NCI-H2107 (cell line): ENCODE measurements at places on chromosomes 13 and 19.

DNA sequence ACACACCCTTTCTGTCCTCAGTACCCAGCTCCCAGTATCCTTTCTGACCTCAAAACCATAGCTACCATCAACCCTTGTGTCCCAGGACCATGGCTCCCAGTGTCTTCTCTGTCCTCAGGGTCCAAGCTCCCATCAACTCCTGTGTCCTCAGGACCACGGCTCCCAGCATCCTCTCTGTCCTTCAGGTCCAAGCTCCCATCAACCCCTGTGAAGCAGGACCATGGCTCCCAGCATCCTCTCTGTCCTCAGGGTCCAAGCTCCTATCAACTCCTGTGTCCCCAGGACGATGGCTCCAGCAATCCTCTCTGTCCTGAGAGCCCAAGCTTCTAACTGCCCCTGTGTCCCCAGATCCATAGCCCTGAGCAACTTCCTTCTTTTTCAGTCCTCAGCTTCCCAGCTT lies 1.7 kb upstream of the CADM4 start:
- DNase-seq = no peak

DNA sequence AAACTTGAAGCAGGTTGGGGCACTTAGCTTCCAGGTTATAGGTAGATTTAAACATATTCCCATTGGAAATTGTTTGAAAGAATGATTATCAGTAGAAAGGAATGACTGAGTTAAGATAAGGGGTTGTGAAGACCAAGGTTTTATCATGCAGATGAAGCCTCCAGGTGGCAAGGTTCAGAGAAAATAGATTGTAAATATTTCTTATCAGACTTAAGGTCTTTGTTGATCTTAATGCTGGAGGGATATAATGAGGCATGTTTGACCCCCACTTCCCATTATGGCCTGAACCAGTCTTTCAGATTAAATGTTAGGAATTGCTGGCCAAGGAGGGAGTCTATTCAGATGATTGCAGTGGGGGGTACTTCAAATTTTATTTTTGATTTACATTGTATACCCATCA lies 1486.5 kb upstream of the PRR20A start:
- DNase-seq = no peak

DNA sequence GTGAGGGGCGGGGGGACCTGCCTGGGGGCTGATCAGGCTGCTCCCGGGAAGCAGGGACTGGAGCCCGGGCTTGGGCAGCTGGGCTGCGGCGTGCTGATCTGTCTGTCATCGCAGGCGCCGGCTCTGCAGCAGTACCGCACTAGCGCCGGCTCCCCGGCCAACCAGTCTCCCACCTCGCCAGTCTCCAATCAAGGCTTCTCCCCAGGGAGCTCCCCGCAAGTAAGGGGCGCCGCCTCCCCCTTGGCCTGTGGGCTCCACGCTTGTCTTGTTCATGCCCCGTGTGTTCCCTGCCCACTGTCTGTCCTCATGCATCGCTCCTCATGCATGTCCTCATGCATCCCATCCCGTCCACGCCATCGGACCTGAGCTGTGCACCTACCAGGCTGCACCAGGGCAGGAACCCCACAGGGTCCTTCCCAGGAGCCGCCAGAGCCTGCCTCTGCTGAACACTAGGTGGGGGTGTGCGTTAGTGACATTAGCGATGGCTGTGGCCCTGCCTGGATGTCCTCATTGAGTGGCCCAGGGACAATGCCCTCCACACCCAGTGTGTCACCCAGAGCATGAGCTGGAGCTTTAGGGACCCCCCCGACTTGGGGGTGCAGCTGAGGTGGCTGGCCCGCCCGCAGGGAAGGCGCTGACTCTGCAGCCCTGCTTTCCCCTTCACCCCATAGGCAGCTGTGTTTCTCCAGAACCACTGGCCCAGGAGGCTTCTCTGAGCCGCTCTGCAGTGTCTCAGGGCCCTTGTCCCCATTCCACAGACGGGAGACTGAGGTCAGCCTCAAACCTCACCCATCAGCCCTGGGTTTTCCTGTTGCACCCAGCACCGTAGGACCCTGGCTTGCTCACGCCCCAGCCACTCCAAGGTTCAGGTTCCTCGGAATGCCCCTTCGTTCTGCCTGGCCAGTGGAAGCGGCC lies 19.5 kb downstream of the COMP start:
- no peak for DNase-seq

DNA sequence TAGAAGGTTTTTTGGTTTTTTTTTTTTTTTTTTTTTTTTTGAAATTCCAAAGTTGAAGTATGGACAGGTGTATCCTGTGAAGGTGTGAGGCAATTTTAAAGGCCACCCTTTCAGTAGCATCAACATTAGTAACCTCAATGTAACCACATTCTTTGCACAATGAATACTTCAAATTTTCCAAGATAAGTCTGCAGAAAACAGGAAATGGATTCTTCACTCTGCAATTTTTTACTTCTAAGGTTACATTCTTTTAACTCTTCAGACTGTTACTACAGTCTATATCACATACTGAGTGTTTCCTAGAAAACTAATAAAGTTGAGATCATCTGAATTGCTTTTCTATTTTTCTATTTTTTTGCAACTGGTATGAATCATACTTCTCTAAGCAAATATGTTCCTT lies 569.0 kb upstream of the GPC6 start:
- DNase-seq = peak; percentile 3

DNA sequence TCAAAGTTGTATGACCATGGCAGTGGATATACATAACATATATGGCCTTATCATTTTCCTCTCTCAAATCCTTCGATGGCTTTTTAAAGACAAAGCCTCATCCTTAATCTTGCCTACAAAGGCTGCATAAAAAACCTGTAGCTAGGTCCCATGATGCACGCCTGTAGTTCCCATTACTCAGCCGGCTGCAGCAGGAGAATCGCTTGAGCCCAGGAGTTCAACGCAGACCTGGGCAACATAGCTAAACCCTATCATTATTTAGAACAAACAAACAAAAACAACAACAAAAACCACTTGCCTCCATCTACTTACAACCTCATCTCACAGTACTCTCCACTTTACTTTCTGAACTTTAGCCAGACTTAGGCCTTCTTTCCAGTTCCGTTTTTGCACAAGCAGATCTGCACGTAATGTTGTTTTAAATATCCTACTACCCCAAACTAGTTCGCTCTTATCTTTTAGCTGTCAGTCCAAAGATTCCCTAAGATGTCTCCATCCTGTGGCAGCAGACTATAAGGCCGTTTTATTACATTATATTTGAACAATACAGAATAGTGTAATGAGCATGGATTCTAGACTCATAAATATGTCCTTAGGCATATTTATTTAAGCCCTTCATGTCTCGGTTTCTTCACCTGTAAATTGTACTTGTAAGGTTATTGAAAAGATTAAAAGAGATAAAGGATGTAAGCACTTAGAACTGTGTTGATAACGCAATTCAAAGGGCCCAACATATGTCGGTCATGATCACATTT lies 969 bp upstream of the POMP start:
- DNase-seq = no peak

DNA sequence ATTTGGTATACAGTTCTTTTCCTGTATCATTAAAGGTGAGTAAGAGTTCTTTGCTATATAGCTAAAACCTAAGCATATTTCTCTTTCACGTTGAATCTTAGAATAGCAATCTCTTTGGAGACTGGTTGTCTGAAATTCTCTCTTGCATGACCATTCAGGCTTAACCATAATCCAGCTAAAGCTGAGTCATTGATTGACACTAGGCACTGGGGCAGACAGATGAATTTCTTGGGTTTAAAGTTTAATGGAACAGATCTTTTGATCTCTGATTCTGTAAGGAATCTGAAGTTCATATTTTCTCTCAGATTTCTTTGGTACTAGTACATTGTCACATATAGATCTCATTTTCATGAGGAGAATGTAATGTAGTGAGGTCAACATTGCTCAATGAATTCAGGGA lies 397.3 kb upstream of the MIR17HG start:
- no peak for DNase-seq

- no peak for DNase-seq
Measured at GRCh38 chr13:106349080-106349931, 186.2 kb downstream of the EFNB2 start.

DNA sequence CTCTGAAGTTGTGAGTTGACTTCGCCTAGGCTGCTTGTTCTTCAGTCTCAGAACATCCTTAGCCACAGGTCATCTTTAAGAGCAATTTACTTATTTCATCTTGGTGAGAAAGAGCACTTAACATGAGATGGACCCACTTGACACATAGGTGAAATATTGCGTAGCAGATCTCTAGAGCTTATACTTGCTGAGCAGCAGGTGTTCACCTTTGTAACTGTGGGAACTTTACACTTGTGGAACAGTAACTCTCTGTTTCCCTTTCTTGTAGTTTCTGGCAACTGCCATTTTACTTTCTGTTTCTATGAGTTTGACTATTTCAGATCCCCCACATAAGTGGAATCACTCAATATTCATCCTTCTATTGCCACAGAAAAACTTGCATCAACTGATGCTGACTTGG lies 95.7 kb downstream of the SLC10A2 start:
- no peak for DNase-seq

DNA sequence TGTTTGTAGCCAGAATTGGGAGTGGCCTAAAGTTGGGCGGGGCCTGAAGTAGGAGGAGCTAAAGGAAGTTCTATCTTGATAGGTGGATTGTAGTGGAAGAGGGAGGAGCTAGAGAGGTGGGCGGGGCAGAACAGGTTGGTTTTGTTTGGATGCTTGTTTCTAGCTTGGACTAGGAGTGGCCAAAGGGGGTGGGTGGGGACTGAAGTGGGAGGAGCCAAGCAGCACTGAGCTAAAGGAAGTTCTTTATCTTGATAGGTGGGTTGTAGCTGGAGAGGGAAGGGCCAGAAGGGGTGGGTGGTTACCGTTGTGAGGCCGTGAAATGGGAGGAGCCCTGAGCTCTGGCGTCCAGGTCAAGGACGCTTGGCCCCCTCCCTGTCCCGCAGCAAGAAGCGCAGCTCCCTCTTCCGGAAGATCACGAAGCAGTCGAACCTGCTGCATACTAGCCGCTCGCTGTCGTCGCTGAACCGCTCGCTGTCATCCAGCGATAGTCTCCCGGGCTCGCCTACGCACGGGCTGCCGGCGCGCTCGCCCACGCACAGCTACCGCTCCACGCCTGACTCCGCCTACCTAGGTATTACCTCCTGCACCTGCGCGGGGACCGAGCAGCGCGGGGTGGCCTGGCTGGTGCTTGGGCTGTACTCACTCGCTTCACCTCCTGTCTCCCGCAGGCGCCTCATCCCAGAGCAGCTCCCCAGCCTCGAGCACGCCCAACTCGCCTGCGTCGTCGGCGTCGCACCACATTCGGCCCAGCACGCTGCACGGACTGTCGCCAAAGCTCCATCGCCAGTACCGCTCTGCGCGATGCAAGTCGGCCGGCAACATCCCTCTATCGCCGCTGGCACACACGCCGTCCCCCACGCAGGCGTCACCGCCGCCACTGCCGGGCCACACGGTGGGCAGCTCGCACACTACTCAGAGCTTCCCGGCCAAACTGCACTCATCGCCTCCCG lies 8.0 kb downstream of the DNASE2 start:
- no peak for DNase-seq

- DNase-seq = no peak
Measured at GRCh38 chr19:18263324-18264136, 10.7 kb downstream of the IQCN start.

DNA sequence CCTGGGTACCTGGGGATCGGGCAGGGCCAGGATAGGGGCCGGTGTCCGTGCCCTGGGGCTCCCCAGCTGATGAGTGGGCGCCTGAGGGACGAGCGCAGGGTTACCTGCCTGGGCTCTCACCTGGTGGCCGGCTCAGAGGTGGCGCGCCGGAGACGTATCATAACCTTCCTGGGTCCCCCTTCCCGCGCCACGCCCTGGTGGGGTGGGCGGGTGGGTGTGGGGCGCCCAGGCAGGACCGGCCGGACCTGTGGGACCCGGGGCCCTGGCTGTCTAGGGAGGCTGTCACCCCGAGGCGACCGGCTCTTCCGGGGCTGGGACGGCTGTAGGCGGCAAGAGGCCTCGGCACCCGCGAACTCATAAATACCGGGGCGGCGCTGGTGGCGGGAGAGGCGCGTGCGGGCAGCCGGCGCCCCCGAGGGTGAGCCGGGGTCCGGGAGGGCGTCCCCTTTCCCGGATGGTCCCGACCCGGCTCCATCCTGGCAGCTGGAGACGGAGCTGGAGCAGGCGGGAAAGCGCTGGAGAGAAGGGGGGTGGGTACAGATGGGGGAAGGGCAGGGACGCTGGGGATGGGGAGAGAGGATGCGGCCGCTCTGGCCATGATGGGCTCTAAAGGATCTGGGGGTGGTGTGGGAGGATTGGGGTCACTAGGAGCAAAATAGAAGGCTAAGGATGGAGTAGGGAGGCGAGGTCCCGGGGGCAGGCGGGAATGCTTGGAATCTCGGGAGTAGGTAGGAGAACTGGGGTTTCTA lies at the start of gene ACP7:
ACP7 (plus strand) TSS at position 386 of the 749 bp plus-strand sequence. CDS start 902 bp downstream, outside the sequence.
- no peak for DNase-seq

DNA sequence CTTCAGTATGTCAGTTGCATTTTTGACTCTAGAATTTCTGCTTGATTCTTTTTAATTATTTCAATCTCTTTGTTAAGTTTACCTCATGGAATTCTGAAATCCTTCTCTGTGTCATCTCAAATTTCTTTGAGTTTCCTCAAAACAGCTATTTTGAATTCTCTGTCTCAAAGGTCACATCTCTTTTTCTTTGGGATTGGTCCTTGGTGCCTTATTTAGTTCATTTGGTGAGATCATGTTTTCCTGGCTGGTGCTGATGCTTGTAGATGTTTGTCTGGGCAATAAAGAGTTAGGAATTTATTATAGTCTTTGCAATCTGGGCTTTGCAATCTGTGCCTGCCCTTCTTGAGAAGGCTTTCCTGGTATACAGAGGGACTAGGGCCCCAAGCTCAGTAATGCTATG lies 18.5 kb upstream of the KBTBD7 start:
- DNase-seq = no peak

GRCh38 chr13:77696879-77697216 lies 639 bp upstream of the SLAIN1 start:
- no peak for DNase-seq
